Upper lobe of left lung (tissue), 6 donors: ENCODE measurements at places on chromosomes 12 and 14. TPM values are rescaled to one million over a fixed set of nuclear protein-coding genes. Genes with fewer than 3 reads are reported as not detected.

- DNase-seq: no peak
These were observed 53.0 kb downstream of the PEX5 start for GRCh38 chr12:7242176-7243101.

DNA sequence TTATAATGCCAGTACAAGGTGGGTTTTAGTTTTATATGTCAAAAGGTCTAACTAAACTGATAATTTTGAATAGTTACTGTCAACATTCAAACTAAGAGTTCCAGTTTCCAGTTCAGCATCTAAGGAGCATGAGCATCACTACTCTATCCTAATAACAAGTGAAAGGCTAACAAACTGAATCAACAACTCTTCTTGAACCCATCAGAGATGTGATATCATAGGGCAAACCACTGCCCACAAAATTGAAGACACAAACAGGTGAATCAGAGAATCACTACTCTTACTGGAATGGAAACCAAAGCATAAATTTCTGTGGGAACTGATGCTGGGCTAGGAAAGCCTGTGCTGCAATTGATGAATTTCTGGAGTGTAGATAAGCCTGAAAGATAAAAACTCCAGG is 140.7 kb upstream of the GRIP1 start:
- no peak for DNase-seq

- no peak for DNase-seq
These were observed 24.4 kb downstream of the DEGS2 start for GRCh38 chr14:100135073-100135472.

GRCh38 chr14:75537071-75537470 is 14.8 kb downstream of the BATF start:
- DNase-seq: no peak

DNA sequence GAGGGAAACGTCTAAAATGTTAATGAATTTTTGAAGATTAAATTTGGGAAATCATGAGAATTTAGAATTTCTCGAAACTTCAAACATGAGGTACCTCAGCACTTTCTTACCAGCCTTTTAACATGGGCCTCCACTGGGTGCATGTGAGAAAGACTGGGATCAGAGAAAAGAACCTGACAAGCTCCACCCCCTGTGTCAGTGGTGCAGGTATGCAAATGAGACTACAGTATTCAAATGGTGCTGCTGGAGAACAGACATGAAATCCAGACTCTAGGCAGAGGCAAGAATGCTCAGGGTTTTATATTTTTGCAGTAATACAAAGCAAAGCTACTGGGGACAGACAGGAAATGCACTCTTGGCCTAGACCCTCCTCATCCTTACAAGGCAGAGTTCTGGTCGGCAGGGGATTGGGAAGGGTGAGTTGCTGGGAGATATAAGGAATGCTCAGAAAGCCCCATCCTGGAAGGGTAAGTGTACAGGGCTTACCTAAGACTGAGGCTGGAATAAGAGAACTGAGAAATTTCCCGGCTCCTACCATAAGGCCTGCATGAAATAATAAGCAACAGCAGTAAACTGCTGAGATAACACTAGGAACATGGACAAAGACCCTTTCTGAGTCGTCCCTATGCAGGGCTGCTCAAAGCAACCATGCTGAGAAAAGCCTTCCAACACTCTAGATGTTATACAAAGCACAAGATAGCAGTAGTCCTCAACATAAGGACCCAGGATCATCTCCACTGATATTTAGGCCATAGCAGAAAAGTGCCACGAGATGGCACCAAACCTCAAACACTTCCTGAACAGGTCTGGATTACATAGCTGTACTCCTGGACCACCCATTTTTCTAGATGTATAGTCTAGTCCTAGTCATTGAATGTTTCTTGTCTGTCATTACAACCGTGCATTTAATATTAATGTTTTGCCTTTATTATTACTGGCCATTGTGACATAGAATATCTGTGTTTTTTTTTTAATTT is 260.8 kb downstream of the RASSF9 start:
- DNase-seq: no peak

DNA sequence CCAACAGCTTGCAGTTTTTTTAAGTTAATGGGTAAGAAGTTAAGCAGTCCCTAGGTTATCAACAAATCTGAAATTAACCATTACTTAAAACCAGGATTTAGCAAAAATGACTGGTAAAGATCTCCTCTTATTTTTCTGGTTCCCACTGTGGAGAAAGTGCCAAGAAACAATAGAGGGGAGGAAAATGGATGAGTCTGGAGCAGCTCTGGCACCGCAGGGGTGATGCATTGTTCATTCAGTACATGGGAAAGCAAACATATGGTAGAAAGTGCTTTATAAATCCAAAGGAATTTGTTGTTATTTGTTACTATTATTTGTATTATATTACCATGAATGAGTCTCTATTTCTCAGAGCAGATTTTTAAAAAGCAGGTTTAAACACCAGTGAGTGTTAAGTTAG is 92.2 kb downstream of the DYRK2 start:
- DNase-seq: no peak

- DNase-seq: no peak
These were observed 50.7 kb upstream of the C12orf71 start for GRCh38 chr12:27133022-27133590.

DNA sequence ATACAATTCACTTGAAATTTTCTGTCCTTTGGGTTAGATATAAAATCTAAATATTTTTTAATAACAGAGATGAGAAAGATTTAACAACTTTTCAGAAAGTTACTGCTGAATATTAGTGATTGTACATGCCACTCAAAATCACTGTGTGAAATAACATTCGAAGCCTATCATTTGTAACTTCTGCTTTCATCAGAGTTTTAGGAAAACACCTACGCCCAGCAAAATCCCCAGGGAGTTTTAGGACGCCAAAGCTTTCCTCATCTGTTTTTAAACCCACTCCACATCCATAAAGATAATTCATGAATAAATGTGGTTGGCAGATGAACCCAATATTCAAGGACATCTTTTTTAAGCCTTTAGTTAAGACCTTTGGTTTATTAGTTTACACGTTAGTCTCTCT is 23.9 kb downstream of the TC2N start:
- no peak for DNase-seq

- no peak for DNase-seq
These were observed 131.3 kb downstream of the ITPR2 start for GRCh38 chr12:26701604-26702215.

GRCh38 chr14:68756000-68756481 is 36.8 kb downstream of the ZFP36L1 start:
- DNase-seq: no peak

DNA sequence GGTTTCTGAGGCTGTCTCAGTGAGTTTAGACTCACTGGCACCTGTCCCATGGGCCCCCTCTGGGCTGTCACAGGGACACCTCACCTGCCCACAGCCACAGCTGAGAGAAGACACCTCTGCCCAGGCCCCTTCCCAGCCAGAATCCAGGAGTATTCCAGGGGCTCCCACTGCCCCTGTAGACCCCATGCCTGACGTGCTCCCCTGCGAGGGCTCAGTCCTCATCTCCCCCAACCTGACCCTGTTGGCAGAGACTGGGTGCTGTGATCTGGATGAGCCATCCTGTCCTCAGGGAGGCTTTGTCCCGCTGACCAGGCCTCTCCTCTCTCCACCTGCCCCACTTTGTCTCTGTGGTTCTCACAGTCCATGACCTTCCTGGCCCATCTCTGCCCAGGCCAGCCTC is 89.4 kb downstream of the DHRS2 start:
- no peak for DNase-seq

DNA sequence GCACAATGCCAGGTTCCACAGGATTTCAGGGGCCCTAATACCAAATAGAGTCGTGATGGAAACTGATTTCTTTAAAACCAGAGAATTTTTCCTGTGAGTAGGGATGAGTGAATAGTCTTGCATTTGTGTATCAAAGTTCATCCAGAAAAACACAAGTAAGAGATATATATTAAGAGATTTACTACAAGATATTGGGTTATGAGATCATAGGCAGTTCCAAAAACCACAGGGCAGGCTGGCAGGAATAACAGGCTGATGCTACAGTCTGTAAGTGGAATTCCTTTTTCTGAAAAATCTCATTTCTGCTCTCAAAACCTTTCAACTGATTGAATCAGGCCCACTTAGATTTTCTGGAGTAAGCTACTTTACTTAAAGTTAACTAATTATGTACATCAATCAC is 1756.2 kb upstream of the SEL1L start:
- DNase-seq: no peak

GRCh38 chr12:109783135-109783964 is 49.8 kb downstream of the TRPV4 start:
- no peak for DNase-seq

TAS2R10 gene
- total RNA-seq: not detected

DIO2 gene
- not detected for total RNA-seq

RNASE1 gene
- 877 TPM for total RNA-seq

RPL10L gene
- total RNA-seq: not detected
